ENCODE measurements at places on chromosomes 12 and 14.

GRCh38 chr12:65419284-65420072 lies 141.0 kb downstream of the MSRB3 start:
- no peak for DNase-seq

DNA sequence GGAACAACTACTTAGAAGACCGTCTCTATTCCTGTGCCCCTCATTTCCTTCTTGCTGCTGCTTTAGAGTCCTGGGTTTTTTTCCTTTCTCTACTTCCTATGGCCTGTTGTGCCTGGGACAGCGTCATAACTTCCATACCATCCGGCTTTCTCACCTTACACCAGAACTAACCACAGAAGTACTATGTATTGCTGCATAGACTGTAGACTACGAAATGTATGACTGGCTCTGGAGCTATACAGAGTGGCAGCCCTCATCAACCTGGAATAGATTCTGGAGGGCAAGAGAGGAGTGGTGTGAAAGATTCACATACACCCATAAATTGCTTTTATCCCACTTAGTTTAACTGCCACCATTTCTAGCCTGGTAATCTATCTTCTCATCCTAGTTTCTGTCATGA lies 16.9 kb upstream of the SRP54 start:
- no peak for DNase-seq

DNA sequence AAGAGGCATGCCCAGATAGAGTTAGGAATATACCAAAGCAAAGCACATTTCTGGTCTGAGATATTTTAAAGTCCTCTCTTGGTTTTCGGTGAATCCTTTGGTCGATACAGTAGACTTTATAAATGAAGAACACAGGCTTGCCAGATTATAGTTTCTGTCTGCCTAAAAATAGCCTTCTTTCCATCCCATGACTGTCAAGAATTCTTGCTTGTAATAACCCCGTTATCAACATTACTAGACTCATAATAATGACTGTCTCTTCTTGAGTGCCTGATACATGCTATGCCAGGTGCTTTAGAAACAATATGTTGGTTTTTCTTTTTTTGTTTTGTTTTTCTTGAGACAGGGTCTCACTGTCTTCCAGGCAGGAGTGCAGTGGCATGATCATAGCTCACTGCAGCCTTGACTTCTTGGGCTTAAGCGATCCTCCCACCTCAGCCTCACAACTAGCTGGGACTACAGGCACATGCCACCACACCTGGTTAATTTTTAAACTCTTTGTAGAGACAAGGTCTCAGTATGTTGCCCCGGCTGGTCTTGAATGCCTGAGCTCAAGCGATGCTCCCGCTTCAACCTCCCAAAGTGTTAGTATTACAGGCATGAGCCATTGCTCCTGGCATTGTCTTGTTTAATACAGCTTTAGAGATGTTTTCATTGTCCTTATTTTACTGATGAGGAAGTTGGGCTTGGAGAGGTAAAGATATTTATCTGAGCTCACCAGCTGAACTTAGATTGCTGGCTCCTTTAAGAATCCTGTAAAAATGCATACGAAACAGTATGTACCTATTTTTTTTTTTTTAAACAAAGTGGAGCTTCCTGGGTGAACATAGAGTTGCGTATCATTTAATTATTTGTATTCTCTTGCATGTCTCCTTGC lies 30.4 kb downstream of the CHST11 start:
- no peak for DNase-seq

DNA sequence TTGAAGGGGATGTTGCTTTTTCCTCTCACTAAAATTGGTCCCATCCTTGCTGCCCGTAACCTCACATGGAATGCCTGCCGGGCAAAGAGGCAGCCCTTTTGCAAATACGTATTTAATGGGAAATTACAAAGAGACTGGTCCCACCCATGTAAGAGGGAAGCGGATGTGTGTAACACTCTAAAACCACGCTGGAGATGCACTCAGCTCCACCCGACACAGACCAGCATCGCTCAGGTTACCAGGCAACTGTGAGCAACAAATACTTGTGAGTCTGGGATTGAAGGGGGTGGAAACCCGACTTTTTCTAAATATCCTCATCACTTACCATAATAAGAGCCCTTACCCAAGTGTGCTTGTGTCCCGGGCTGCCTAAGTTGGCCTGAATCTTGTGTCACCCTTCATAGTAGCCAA lies 47.7 kb downstream of the ELK3 start:
- no peak for DNase-seq

DNA sequence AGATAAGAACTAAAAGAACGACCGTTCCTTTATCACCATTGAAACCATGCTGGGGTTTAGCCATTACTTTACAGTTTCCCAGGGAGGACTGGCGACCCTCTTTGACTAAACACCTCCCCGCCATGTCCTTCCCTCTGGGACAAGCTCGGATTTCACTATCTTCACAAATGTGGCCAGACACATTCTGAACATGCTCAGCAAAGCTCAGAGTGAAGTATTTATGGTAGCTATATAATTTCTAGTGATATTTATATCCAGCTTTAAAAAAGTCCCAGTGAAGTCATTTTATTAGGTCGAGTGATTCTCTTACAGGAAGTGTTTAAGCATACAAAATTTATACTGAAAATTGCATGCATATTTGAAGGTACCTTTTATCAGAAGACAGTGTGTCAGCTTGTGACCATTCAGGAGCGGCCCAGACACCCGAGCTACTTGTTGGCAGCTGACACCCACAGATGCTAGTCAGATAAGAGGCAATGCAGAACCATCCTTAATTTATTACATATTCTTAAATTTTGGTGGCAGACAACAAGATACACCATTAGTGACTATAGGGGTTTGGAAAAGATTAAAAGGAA lies 36.8 kb downstream of the NIN start:
- no peak for DNase-seq

- DNase-seq: no peak
Observed at GRCh38 chr12:57276935-57277563, 26.1 kb upstream of the STAC3 start.

DNA sequence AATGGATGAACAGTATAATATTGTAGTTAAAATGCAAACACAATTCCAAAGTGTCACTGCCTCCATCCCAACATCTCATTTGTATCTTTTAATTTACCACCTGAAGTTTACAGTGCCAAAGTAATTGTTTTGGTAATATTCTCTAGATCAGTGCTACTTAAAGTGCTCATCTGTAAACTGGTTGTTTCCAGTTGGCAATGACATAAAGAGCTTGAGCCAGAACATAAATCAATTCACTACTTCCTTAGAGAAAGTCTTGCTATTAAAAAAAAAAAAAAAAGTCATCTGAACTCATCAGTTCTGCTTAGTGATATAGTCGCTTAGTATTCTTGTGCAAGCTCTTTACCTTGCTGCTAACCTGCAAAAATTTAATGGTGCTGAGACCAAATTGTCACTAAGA lies 16.4 kb downstream of the PLCZ1 start:
- no peak for DNase-seq

GRCh38 chr12:57465030-57465746 lies 5.6 kb downstream of the GLI1 start:
- no peak for DNase-seq

DNA sequence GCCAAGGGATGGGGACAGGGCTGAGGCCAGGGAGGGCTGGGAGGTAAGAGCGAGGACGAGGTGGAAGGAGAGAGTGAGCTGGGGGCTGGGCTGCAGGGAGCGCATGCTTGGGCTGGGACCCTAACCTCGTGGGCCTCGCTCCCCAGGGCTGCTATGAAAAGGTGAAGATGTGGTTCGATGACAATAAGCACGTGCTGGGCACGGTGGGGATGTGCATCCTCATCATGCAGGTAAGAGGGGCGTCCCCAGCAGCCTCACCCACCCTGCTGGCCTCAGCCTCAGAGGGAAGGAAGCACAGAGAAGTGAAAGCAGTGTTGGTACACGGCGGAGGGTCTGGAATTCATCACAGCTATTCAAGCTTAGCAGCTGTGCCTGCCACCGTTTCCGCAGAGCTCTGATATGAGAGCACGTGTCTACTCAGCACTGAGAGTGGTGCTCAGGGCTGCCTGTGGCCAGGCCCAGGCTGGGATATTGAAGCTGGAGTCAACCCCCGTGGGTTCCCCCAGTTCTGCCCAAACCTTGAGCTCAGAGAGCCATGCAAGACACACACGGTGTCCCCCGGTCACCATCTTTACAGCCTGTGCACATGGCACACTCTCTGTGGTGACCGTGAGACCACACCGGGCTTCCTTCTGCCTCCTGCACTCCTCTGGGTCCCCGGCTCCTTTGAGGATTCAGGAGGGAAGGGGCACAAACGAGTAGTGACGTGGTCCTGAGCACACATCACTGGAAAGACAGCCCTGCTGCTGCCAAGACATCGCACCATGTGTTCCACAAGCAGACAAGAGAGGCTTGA lies 204.6 kb downstream of the TSPAN9 start:
- DNase-seq: no peak

DNA sequence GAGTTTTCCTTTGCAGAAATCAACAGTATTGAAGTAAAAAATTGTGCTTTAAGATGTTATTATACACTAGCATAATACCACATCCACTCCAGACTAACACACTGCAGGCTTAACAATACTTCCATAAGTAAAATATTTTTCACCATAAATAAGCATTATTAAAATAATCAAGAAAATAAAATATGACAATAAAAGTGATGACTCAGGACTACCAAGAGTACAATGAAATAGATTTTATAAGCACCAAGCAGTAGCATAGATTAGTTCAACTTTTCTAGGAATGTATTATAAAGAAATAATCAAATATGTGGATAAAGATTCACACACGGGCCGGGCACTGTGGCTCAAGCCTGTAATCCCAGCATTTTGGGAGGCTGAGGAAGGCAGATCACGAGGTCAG lies 40.4 kb upstream of the MTHFD1 start:
- no peak for DNase-seq

DNA sequence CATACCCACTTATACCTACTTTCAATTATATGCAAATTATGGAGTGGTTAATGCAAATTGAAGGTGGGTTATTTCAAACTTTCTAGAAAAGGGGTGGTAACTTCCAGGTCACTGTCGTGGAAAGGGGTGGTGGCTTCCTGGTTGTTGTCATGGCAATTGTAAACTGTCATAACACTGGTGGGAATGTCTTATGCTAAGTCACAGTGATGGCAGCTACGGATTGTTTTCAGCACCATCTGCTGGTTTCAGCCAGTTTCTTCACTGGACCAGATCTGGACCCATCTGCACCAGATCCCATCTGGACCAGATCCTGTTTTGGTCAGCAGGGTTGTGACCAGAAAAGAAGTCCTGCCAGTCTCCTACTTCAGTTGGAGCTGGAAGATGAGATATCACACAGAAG lies 1469.3 kb downstream of the AACS start:
- no peak for DNase-seq

GRCh38 chr14:100443603-100444002 lies 120.5 kb downstream of the SLC25A47 start:
- DNase-seq: no peak

GRCh38 chr12:34404377-34405285 lies 382.3 kb downstream of the ALG10 start:
- DNase-seq: no peak
